ENCODE measurements at places on chromosomes 12 and 14. TPM values are rescaled to one million over a fixed set of nuclear protein-coding genes. Genes with fewer than 3 reads are reported as not detected.

ADAM20 gene
- total RNA-seq, result 0.48 TPM

GALC gene
- total RNA-seq, result 11.5 TPM

GRCh38 chr12:121669521-121669900, at the start of gene MORN3:
MORN3 (minus strand) TSS chr12:121669654; CDS start chr12:121669483, 171 bp downstream.
- H3K36me3 ChIP-seq, result no peaks in the 10 kb centered on the region
- no peaks in the 10 kb centered on the region for H3K27me3 ChIP-seq
- DNase-seq, result no peak
- H3K27ac ChIP-seq, result no peak within 1 kb of the TSS
- H3K4me1 ChIP-seq, result no peaks in the 10 kb centered on the region

- no peaks in the 10 kb centered on the region for H3K36me3 ChIP-seq
- no peaks in the 10 kb centered on the region for H3K4me1 ChIP-seq
- DNase-seq, result no peak
- peaks cover 4% of the 10 kb centered on the region for H3K27me3 ChIP-seq
- H3K27ac ChIP-seq, result no peak overlapping the region
- no peak overlapping the region for H3K4me3 ChIP-seq
These were observed 13.2 kb upstream of the RXYLT1 start for GRCh38 chr12:63766498-63766897.

- H3K27me3 ChIP-seq, result no peaks in the 10 kb centered on the region
- H3K4me1 ChIP-seq, result no peaks in the 10 kb centered on the region
- no peak for DNase-seq
- no peak overlapping the region for H3K4me3 ChIP-seq
- H3K27ac ChIP-seq, result no peak overlapping the region
These were observed 33.5 kb downstream of the RNFT2 start for GRCh38 chr12:116771651-116772050.

DNA sequence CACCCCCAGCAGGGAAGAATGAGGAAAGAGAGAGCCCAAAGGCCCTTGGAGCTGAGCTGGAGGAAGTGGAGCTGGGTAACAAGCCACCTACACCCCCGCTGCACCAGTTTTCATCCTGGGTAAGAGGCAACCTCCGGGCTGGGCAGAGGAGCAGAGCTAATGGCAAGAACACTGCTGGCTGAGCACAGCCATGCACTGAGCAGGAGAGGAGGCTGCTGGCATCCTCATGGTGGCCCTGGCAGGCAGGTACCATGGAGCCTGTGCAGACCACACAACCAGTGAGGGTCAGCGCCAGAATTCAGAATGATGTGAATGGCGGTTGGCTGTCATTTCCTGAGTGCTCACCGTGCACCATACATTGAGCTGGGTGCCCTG, 29.7 kb downstream of the PLEKHH1 start:
- H3K36me3 ChIP-seq, result no peaks in the 10 kb centered on the region
- no peak overlapping the region for H3K27ac ChIP-seq
- H3K4me1 ChIP-seq, result no peaks in the 10 kb centered on the region
- no peak overlapping the region for H3K4me3 ChIP-seq
